Activated T-cell treated with anti-CD3 and anti-CD28 coated beads, Interleukin-2, amount 50 U/mL, for 24 hours (primary cell): ENCODE measurements at places on chromosomes 5 and 9.

DNA sequence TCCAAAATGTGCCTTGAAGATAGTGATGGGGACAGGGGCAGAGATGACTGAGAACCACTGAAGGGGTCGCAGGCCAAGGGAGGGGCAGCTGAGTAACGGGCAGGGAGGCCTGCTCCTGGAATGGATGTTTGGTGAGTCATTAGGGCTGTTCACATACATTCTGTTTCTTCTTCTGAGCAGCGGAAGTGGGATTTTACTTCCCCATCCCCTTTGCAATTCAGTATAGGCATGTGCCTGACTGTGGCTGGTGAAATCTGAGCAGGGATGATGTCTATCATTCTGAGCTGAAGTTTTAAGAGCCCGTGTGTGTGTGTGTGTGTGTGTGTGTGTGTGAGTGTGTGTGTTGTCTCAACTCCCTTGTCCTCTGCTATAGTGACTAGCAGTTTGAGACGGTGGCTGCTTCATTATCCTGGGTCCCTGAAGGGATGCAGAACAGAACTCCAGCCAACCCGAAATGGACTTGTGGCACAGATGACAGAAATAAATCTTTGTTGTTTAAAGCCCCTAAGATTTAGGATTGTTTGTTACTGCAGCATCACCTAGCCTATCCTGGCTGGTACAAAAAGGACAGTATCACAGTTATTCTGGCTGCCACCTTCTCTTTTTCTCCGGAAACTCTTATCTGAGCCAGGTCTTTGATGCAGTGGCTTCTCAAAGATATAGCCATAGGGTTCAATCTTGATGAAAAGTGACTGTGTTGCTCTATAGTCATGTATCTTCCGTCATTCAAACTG is 29.2 kb upstream of the TGFBI start:
- no peak for DNase-seq

DNA sequence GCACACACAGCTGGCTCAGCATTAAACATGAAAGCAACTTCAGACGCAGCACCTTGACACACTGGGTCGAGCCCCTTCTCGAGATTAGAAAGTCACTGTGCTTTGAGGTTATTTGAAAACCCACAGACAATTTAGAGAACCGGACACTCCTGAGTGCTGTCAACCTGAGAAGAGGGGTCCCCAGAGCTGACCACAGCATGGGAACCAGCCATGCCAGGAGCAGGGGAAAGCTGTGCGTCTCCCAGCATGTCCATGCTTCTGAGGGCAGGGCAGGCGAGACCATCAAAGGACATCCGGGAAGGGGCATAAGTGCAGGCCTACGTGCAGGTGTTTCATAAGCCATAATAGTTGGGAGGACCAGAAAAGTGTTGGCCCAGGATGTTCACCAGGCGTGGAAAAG is 20.5 kb downstream of the SLC6A3 start:
- no peak for DNase-seq

GRCh38 chr9:72635197-72635596 is 113.8 kb downstream of the TMC1 start:
- DNase-seq = no peak

DNA sequence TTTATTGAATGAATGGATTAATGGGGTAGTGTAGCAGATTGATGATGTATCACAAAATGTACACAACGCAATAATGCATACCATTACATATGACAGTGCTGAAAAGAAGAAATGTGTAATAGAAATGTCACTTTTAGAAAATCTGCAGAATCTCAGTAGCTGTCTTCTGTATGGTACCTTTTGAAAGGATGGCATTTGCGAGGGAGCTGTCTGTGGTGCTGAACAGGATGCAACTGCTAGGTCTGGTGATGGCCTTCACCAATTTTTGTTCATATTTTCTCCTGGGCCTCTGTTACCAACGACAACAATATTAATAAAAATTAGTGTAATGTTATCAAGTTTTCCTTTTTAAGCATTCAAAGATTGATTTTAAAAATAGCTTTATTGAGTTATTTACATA is 36.2 kb upstream of the OTULIN start:
- DNase-seq = peak; percentile 44

GRCh38 chr5:163189023-163189553 is 248.3 kb upstream of the CCNG1 start:
- DNase-seq = no peak

DNA sequence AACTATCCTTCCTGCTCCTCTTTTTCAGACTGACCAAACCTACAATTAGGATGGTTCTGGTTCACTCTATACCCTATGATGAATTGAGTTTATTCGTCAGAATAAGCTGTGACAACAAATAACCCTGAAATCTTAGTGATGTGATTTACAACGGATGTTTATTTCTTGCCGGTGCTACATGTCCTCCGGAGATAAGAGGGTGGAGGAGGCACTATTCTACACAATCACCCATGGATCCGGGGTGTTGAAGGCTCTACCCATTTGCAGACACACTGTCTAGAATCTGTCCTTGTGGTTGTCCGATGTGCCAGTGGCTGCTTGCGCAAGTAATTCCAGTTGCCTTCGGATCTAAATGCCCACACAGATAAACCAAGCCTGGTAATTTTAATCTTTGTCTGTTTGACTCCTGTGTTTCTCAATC is 44.7 kb downstream of the CDC14B start:
- no peak for DNase-seq

- DNase-seq = no peak
Measured at GRCh38 chr9:18002718-18003438, 424.0 kb downstream of the SH3GL2 start.
